AG04449 (cell line): ENCODE measurements at places on chromosomes 13 and 19.
A peak's percentile ranks its signal among the peaks of the same experiment; 100 is the strongest.

GRCh38 chr19:11457831-11458230, 22.4 kb downstream of the PRKCSH start:
- no peak for DNase-seq

- no peak for DNase-seq
Observed at GRCh38 chr13:31521435-31521834, 217.9 kb upstream of the RXFP2 start.

- no peak for DNase-seq
Observed at GRCh38 chr19:1862424-1863327, 703 bp downstream of the KLF16 start.

GRCh38 chr19:42081584-42082203, 5.7 kb downstream of the ZNF574 start:
- no peak for DNase-seq

- peak; percentile 36 for DNase-seq
Observed at GRCh38 chr13:41008349-41008980, 10.7 kb downstream of the ELF1 start.
